ENCODE measurements at places on chromosomes 7 and 10.

GRCh38 chr10:3111621-3112163, 44.3 kb downstream of the PFKP start:
- peak; percentile 35 for DNase-seq

DNA sequence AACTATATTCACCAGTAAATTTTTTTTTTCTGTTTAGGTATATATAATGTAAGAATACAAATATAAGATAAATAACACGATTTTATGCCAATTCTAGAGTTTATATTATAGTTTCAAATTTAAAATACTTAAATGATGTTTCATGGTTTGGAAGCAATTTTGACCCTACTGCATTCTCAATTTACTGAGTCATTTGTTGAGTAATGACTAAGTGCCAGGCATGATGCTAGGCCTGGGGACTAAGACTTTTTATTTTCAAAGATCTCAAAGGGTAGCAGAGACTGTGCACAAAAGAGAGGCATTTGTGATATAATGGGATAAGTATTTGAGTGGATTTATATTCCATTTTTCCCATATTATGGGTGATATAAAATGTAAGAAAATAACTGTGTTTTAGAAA, 78.9 kb upstream of the SMIM30 start:
- DNase-seq: peak; percentile 47

DNA sequence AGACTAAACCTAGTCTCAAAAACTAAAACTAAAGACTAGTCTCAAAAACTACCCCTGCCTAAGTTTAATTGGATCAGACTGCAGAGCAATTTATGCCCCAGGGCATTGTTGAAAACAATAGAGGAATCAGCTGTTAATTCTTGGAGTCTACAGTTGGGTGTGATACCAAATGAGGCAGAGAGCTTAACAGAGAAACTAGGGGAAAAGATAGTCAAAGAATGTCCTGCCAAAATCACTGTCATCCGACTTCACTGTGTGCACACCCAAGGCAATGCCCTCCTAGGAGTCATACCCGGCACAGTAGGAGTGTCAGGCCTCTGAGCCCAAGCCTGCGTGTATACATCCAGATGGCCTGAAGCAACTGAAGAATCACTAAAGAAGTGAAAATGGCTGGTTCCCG, 90.5 kb upstream of the TOMM7 start:
- DNase-seq: no peak

- no peak for DNase-seq
Observed at GRCh38 chr7:158849768-158850544, 6.4 kb upstream of the DYNC2I1 start.

GRCh38 chr7:96836456-96836855, 126.8 kb upstream of the SEM1 start:
- no peak for DNase-seq

GRCh38 chr10:122132882-122133565, 138.1 kb upstream of the BTBD16 start:
- no peak for DNase-seq

- DNase-seq: no peak
Observed at GRCh38 chr10:95277201-95277570, 13.6 kb downstream of the PDLIM1 start.

Measured in cardiac muscle cell (in vitro differentiated cells and primary cell).